HFFc6 (cell line): ENCODE measurements at places on chromosomes 11 and 22. TPM values are rescaled to one million over a fixed set of nuclear protein-coding genes. Genes with fewer than 3 reads are reported as not detected.

OR2AT4 gene
- total RNA-seq = not detected in 3 replicates

TIMP3 gene
- 327 to 525 TPM (median 435 TPM) in 3 replicates for total RNA-seq

- no peak for DNase-seq
Observed at GRCh38 chr11:72513411-72513810, 79.1 kb upstream of the CLPB start.

DNA sequence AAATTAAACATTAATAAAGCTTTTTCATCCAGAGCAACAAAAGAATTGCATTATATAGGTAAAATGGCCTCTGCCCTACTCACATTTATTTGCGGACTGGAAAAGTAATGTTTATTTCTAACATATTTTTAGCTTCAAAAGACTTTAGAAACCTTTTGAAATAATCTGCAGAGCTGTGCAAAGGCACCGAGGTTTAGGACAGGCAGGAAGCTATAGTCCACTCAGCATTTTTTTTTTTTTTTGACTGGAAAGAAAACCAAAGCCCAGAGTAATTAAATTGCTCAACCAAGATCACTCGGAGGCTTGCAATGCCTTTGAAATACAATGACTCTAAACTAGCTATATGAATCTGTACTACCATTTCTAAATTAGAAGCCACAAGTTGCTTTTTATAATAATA, 19.1 kb downstream of the BARX2 start:
- no peak for DNase-seq

GRCh38 chr11:109303342-109303741, 118.6 kb upstream of the C11orf87 start:
- no peak for DNase-seq

GRCh38 chr11:116931206-116931953, 94.0 kb upstream of the APOA1 start:
- DNase-seq = no peak

SCGB1D2 gene
- total RNA-seq = not detected in 3 replicates

GRCh38 chr22:27073601-27074425, 416.4 kb downstream of the MIAT start:
- no peak for DNase-seq

MS4A3 gene
- not detected in 3 replicates for total RNA-seq
